ENCODE measurements at places on chromosomes 7 and 10.

GRCh38 chr7:118072893-118073674 is 110.9 kb upstream of the LSM8 start:
- no peak for DNase-seq

- DNase-seq: no peak
These were observed 37.5 kb downstream of the GDI2 start for GRCh38 chr10:5775685-5776084.

DNA sequence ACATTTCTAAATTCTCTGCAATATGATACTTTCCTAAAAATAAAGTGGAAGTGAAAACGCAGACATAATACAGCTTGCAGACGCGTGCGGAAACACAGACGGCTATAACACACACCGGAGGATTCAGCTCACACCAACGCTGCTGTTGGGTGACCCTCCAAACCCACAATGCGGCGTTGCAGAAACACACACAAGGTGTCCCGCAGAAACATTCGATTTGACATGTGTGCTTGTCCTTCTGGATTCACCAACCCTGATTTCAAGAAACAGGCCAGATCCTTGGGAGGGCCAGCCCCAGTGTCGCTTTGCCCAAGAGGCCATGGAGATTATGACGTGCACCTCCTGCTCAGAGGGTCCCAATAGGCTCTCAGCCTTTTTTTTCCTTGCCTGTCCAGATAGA is 136.7 kb upstream of the TCERG1L start:
- no peak for DNase-seq

DNA sequence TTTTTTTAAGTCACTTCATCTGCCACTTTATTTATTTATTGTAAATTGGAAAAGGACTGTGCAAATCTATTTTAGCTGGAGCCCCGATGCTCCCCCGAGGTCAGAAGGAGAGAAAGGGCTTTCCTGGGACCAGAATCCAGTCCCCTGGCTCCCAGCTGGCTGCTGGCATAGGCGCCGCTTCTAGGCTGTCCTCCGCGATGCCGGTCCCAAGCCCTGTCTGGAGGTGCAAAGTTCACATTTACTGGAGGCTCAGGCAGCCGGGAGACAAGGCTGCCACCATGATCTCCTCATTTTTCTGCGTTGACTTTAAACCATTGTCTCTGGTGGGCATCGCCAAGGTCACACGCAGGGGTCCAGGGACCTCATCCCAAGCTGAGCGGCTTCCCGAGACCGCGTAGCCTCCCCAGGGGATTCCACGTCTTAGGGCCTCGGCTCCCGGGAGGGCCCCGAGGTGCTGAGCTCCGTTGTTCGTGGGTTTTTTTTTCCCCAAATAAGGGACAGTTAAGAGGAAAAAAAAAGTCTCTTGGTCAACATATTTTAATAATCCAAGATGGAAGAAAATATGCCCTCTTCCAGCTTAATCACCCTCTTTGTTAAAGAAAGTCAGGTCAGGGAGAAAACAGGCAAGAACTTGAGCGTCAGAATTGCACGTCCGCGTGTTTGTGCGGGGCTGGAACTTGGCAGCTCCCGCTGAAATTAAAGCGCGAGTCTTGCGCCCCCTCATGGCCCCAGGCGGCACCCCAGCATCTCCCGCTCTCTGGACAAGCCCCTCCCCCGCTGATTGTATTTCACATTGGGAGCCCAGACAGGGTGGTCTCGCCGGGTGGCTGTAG is 11.9 kb downstream of the RGR start:
- peak; percentile 42 for DNase-seq

DNA sequence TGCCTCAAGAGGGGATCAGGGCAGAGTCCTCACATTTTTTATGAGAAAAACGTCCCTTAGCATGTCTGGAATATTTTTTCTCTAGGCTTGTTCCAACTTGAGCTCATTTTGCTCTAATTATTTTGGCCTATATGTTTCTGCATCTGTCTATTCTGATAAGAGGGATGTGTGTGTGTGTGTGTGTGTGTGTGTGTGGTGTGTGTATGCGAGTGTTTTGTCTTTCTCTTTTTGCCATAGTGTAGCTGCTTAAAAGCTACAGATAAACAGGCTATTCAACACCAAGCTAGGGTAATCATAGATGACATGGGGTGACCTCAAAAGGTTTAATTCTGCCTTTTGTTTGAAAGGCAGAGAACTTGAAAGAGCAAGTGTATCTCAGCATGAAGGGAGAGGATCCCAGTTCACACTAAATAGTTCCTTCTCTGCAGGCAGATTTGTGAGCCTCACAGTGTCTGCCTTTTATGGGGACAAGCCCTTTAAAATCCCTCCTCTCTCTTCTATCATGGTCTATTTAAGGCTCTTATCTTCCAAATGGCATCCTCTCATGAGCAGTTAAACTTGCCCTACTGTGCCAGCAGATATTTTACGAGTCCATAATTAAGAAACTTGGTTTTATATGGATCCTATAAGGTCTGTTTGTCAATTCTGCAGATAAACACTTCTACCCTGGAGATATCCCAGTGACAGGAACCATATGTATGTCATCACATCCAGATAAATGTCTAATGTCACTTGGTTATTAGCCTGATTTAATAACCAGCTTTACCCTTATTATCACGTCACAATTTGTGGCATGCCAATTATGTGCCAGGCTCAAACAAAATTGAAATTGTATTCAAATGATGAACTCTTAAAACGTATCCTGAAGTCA is 202.9 kb upstream of the MTPN start:
- no peak for DNase-seq

DNA sequence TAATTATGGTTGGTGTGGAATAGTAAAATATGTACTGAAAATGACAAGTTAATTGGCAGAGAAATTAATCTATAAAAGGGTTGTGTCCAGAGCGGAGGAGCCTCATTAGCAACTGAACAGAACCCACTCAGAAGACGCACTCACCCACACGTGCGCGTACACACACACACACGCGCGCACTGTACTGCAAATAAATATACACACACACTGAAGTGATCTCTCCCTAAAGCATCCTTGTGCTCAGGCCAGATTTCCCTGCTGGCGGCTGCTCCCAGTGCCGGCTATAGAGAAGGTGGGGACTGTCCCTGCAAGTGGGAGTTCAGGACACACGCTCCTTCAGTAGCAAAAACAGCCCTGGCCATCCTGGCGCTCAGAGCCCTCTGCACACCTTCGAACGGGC is 85.2 kb downstream of the CHST15 start:
- DNase-seq: no peak

- DNase-seq: peak; percentile 74
These were observed 36.6 kb upstream of the AGR3 start for GRCh38 chr7:16918288-16918895.

DNA sequence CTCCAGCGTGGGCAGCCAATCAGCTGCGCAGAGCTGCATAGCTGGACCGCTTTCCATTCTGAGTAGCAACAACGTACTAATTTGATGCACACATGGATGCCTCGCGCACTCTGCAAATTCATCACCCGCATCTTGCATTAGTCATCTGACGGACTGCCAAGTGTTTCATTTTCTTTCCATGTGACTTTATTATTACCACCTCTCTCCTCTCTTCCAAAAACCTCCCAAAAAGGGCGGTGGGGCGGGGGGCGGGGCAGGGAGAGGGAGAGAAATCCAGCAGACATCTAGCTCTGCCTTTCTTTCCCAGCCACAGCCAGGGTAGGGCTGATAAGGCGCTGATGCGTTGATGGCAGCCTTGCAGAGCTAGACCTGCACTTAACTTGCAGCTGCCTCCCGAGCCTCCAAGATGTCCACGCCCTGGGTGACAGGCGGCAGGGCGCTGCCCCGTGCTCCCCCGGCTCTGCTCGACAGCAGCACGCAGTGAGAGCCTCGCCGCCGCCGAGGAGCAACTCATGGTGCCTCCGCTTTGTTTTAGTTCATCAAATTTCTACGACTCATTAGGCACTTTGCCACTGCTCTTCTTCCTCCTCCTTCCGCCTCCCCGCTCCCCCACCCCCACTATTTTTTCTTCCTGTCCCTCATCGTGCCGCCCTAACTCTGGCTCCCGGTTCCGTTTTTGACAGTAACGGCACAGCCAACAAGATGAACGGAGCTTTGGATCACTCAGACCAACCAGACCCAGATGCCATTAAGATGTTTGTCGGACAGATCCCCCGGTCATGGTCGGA is 147.3 kb downstream of the CELF2 start:
- peak; percentile 73 for DNase-seq

DNA sequence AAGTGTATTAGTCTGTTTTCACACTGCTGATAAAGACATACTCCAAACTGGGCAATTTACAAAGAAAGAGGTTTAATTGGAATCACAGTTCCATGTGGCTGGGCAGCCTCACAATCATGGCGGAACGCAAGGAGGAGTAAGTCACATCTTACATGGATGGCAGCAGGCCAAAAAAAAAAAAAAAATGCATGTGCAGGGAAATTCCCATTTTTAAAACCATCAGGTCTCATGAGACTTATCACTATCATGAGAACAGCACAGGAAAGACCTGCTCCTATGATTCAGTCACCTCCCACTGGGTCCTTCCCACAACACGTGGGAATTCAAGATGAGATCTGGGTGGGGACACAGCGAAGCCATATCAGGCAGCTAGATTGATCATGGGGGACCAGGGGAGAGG is 136.8 kb downstream of the EXOC4 start:
- DNase-seq: no peak

- DNase-seq: no peak
These were observed 72.3 kb upstream of the DNAJB12 start for GRCh38 chr10:72426986-72427385.

GRCh38 chr7:7969306-7970236 is 975 bp downstream of the GLCCI1 start:
- DNase-seq: peak; percentile 46

- DNase-seq: peak; percentile 30
These were observed 2.2 kb downstream of the ARHGAP21 start for GRCh38 chr10:24721229-24722106.

GRCh38 chr7:105675934-105676371 is 94.7 kb upstream of the EFCAB10 start:
- DNase-seq: no peak
